Activated CD8-positive, alpha-beta memory T cell treated with anti-CD3 and anti-CD28 coated beads for 1 hour (primary cell): ENCODE measurements at places on chromosomes 11 and 22.

- DNase-seq = no peak
Measured at GRCh38 chr11:17930544-17931125, 82.2 kb downstream of the SERGEF start.

- DNase-seq = no peak
Measured at GRCh38 chr22:43658823-43659222, 153.3 kb downstream of the EFCAB6 start.

GRCh38 chr11:65501472-65502273, 2.8 kb downstream of the MALAT1 start:
- DNase-seq = no peak

GRCh38 chr11:103953797-103954486, 82.5 kb upstream of the DDI1 start:
- DNase-seq = no peak

DNA sequence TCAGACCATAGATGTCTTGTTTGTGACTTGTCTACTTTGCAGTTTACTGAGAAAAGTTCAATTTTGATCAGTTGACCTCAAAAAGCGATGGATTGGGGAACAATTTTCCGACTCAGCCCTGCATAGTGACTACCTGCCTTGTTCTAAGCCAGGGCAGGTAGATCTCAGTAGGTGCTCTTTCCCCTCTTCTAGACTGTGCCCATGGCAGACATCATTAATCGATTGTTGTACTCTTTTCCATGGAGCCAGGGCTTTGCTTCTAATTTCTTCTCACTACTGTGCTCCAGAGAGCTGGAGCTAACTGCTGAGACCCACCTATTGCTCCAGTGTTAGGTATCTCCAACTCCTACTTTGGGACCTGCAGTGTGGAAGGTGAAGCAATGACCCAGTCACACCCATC, 9.9 kb downstream of the RAB36 start:
- DNase-seq = no peak

- DNase-seq = no peak
Measured at GRCh38 chr22:22452211-22452610, 56.3 kb downstream of the ZNF280B start.

DNA sequence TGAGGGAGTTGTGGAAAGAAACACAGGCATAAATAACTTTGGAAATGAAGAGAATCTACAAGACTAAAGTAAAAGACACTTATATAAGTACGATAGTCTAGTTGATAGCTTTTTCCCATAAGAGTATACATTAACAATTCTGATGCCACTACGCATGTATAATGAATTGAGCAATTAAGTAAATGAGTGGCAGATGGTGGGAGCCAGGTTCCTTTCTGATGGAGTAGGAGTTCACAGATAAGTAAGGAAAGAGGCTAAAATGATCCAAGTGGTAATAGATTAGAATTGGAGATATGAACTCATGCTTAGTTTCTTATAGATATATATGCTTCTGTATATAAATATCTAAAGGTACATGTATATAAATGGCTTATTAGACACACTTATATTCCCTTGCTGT, 368.3 kb downstream of the FAM181B start:
- DNase-seq = no peak

GRCh38 chr22:24406322-24407277, 20.8 kb upstream of the ADORA2A start:
- no peak for DNase-seq

- DNase-seq = no peak
Measured at GRCh38 chr22:49418341-49418894, 409.3 kb downstream of the BRD1 start.

DNA sequence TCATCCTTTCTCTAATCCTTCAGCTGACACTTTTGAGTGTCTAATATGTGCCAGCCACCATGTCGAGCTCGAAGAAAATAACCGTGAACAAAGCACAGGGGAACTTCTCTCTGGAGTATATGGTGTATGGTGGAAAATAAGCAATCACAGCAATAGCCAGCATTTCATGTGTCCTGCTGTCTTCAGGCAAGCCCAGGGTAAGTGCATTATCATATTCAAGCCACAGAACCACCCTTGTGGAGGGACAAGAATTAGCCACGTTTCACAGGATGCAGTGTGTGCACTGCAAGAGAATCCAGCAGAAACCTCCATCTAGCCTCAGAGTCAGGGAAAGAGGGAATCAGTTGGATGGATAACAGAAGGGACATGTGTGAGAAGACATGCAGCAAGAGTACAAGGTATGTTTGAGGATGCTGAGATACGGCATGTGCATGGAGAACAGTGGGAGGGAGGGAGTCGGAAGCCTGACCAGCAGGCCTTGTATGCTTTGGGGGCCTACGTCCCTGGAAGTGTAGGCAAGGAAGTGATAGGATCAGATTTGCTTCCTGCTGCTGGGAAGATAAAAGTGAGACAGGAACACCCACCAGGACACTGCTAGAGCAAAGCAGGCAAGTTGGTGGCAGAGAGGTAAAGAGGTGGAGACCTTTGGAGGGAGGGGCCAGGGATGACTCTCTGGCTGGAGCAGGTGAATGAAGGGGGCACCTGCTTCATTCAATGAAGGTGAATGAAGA, 14.7 kb upstream of the GNAZ start:
- DNase-seq = no peak

DNA sequence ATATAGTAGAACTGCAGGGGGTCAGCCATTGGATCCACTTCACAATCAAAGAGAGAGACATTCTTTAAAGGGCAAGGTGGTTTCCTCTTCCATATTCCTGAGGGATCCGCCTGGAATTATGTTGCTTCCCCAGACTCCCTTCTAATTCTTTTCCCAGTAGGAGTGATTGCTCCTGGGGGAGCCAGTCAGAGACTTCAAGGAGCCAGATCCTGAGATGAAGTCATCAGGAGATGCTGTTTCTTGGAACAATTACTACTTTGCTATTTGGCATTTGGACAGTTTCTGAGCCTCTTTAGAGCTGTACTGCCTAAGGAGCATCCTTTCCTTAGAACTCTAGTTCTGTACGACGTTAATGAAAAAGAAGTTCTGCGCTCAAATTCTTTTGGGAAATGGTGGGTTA, 1.9 kb upstream of the OR9Q2 start:
- DNase-seq = no peak

DNA sequence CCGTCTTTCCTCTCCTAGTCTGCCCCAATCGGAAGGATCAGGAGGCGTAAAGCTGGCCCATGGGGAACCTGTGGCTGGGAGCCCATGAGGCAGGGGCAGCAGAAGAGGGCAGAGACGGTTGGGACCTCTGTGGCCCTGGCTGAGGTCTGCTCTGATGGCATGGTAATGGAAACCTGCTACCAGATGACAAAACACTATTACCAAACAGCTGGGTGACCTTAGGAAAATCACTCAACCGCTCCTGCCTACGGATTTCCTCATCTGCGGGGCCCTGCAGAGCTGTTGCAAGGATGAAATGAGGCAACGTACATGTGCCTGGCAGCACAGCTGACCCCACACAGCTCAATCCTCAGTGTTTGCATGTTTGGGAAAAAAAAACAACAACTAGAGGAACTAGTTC, 4.6 kb downstream of the AP5B1 start:
- DNase-seq = no peak

- no peak for DNase-seq
Measured at GRCh38 chr11:8354622-8355415, 91.1 kb upstream of the LMO1 start.

GRCh38 chr22:20771918-20772625, 1.8 kb upstream of the SERPIND1 start:
- no peak for DNase-seq

- DNase-seq = no peak
Measured at GRCh38 chr11:28383456-28383855, 275.3 kb downstream of the METTL15 start.

GRCh38 chr22:49693416-49693815, 134.3 kb downstream of the BRD1 start:
- DNase-seq = no peak

DNA sequence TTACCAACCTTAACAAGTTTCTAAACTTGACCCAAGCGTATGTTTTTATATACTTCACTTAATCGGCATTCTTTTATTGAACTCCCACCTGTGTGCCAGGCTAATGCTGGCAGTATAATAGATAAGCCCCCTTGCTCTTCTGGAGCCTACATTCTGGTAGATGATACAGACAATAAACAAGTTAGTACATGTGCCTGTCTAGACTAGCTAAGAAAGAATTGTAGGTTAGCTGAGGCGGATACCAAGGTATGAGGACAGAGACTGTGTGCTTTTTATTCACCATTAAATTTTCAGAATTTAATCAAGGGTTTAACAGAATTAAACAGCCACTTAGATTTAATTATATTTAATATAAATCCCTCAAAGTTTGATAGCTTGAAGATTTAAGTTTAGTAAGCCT, 45.7 kb downstream of the TTC17 start:
- DNase-seq = no peak

DNA sequence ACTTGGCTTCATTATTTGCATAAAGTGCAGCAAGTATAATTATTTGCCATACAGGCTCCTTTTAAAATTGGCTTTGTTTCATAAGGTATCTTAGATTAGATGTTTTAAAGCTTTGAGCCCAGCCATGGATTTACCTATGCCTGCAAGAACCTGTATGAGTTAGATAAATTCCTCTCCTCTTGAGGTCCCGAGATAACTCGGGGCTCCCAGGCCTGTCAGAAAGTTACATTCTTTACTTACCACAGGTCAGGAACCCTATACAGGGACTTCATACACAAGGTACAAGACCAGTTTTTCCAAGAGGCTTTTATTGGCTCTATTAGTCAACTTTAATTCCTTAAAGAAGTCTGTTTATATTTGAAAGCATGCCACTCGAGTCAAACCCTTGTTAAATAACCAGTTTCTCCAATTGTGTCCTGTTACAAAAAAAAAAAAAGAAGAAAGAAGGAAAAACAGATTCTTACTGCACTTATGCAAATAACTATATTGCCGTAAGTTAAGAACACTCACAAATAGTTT, 2.3 kb upstream of the C1QTNF6 start:
- no peak for DNase-seq

DNA sequence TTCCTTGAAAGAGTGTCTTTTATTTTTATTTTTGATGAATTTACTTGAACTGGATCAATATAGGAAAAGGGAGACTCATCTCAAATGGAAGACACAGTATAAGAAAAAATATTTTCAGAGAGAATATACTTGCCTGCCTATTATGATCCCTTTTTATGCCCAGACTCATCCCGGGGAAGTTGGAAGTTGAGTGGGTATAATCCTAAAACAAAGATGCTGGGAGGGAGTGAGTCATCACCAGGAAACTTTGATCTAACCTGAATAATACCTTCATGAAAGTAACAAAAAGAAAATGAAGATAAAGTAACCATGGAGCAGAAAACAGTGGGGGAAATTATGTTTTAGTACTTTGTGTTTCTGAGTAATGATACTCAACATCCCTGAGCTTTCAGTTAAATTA, 1514.0 kb downstream of the FAM181B start:
- DNase-seq = no peak

DNA sequence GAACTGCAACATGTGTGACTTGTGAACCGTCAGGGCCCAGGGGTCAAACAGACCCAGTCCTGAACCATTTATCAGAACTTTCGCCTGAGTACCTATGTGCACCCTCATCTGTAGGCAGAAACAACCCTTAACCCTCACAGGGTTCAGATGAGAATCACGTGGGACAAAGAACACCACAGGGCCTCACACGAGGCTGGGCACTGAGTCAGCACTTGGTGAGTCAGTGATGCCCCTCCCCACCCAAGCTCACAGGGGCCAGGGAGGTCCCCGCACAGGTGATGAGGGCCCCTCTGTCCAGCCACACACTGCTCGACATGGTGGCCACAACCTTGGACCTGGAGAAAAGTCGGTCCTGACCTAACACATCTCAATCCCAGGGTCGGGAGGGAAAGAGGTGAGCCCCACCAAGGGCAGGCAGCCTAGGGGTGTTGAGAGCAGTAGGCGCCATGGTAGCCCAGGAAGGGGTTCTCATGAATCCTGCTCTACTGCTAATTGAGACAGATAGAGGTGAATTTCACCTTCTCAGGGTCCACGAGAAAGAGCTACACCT, 176.4 kb downstream of the SHANK2 start:
- DNase-seq = no peak

DNA sequence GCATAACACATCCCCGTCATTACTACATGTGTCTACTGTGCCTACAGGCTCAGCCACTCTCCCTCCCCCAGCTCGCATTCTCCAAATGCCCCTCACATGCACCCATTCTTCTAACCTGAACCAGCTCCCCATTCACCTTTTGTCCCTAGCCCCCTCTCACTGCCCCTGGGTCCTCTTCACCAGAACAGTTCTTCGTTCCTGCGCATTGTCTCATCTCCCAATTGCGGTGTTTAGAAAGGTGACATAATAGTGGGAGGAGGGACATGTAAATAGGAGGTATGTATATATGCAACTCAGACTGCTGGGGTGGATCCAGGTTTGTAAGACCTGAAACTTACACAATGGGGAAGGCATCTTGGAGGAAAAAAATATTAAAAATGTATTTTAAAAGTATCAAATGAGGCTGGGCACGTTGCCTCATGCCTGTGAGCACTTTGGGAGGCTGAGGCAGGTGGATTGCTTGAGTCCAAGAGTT, 4.7 kb upstream of the VSIG2 start:
- no peak for DNase-seq

GRCh38 chr11:108591893-108592292, 1.7 kb downstream of the EXPH5 start:
- no peak for DNase-seq

GRCh38 chr11:77776455-77776854, 44.1 kb downstream of the RSF1 start:
- no peak for DNase-seq

GRCh38 chr11:64864473-64865285, 13.7 kb downstream of the EHD1 start:
- no peak for DNase-seq

DNA sequence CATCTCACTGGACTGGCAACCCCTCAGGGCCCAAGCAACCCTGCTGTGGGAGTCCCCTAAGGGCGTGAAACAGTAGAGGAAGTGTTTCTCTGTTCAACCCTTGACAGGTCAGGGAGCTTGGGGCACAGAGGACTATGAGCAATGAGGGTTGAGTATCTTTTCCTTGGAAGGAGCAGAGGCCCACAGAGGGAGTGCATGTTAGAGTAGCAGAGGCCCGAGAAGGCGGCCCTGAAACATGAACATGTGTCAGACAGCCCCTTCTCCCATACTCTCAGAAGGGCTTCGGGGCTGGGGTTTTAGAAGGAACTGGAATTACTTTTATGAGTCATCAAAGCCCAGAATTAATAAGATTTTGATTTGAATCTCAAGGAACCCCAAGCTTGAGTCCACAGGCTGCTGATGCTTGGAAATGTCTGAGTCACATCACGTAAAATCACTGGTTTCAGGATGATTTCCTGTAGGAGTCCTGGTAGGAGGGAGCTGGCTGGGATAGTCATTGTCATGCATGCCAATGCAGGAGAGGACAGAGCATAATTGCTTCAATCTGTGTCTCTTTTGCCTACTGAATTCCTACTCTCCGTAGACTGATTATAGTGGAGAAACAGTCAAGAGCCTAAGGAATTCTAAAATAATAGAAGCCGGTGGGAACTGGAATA, 22.6 kb downstream of the C11orf71 start:
- DNase-seq = no peak
